Activated CD4-positive, alpha-beta T cell treated with anti-CD3 and anti-CD28 coated beads, Interleukin-2, amount 50 U/mL, for 1 hour (primary cell): ENCODE measurements at places on chromosomes 16 and 17.
A peak's percentile ranks its signal among the peaks of the same experiment; 100 is the strongest.

DNA sequence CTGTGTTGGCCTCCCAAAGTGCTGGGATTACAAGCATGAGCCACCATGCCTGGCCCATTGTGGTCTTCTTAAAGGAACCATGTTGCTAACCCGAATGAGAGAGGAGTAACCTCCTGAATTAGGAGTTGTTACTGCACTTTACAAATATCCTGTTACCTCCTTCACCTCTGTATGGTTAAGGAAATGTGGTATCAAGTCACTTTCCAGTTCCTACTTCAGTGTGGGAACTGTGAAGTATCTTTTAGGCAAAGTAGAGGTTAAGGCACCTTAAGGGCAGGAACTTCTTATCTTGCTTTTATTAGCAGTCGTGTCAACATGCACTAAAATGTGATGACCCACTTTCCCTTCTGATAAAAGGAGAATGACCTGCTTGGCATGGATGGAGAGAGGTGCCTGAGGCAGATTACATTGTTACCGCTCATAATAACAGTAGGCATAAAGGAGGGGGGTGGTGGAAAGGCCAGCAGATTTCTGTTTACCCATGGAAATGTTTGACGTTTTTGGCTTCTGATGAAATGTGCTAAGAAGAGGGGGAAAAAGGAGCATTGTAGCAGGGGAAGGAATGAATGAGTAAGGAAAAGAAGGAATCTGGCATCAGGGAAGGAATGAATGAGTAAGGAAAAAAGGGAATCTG, 28.5 kb downstream of the FTO start:
- no peak for DNase-seq

DNA sequence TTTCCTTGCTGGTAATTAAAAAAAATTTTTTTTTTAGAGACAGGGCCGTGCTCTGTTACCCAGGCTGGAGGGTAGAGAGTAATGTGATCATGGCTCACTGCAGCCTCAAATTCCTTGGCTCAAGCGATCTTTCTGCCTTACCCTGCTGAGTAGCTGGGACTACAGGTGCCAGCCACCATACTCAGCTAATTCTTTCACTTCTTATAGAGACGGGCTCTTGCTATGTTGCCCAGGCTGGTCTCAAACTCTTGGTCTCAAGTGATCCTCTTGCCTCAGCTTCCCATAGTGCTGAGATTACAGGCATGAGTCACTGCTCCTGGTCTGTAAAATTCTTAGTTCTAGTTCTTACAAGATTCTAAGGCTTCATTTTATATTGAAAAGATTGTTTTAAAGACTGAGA, 11.1 kb downstream of the SMIM36 start:
- no peak for DNase-seq

- DNase-seq = no peak
Measured at GRCh38 chr16:53901408-53901807, 197.5 kb downstream of the FTO start.

DNA sequence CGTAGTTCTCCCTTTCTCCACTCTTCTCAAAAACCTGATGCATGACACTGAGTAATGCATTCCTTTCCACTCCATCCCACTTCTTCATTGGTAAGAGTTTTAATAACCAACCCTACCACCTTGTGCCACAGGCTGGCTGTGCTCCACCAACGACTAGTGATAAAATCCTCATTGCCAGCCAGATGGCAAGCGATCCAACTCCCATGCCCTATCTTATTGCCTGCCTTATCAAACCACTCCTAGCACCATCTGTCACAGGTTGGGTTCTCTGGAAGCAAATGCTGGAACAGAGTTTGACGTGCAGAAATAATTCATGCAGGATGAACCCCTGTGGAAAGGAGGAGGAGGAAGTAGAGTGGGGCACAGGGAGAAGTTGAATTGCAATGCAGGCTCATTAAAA, 99.5 kb downstream of the CHD9NB start:
- DNase-seq = no peak

DNA sequence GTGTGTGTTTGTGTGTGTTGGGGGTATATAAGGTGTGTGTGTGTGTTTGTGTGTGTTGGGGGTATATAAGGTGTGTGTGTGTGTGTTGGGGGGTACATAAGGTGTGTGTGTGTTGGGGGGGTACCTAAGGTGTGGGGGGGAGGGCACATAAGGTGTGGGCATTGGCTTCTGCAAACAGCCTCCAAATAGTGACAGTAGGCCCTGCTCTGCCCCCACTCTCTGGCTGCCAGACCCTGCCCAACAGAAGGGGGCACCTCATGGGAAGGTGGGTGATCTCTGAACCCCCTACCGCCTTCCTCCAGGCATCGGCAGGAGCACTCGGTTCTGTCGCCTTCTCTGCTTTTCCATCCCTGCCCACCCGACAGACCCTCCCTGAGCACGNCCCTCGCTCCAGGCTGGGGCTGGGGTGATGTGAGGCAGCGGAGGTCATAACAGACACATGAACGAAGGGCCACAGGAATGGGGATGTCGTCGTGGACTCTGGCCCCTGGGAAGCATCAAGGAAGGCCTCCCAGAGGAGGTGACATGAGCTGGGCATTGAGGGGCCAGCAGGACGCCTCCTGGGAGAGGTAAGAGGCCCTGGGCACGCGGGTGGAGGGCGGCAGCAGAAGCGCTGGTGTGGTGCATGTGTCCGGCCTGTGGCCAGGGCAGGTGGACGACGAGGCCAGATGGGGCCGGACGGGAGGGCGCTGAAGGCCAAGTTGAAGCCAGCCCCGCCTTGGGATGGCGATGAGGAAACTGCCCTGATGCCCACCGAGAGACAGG, 136.6 kb upstream of the RPH3AL start:
- DNase-seq = no peak

- no peak for DNase-seq
Measured at GRCh38 chr17:55117164-55117563, 147.6 kb upstream of the HLF start.

DNA sequence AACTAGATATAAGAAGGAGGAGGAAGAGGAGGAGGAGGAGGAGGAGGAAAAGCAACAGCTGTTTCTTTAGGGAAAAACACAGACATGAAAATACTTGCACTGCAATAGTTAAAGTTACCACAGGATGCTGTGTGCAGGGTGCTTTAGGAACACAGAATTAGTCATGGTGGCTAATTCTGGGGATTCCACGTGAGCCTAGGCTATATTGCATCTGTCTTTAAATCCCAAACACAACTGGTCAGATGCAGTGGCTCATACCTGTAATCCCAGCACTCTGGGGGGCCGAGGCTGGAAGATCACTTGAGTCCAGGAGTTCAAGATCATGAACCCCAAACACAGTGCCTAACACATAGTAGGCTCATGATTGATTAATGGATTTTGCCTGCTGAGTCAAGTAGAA, 155.3 kb upstream of the C16orf82 start:
- no peak for DNase-seq

GRCh38 chr16:56576585-56577299, 11.9 kb downstream of the MT4 start:
- DNase-seq = peak; percentile 88
